Activated CD4-positive, alpha-beta T cell treated with anti-CD3 and anti-CD28 coated beads, Interleukin-2, amount 50 U/mL, for 48 hours (primary cell): ENCODE measurements at places on chromosomes 13 and 19.
A peak's percentile ranks its signal among the peaks of the same experiment; 100 is the strongest.

DNA sequence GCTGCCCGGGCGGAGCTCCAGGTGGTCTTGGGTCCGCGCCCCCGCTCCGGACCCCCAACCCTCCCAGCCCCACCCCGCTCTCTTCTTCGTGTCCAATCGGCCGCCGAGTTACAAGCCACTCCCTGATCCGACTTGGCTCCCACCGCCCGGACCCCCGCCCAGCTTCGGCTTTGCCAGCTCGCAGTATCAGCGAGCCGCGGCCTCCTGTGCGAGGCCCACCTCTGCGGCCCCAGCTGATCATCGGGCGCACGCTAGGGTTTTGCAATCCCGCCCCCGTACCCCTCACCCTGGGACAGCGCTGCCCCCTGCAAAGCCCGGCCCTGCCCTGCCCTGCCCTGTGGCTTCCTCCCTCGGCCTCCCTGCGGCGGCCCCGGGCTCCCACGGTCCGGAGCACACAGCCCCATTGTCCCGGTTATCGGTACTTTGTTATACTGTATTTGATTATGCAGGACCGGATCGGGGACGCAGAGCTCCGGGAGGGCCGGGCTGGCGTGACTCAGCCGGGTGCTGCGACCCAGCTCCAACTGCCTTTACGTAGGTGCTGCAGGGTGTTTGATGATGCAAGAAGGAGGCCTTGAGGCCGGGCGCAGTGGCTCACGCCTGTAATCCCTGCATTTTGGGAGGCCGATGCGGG, 598 bp upstream of the LPAR2 start:
- DNase-seq: peak; percentile 34

DNA sequence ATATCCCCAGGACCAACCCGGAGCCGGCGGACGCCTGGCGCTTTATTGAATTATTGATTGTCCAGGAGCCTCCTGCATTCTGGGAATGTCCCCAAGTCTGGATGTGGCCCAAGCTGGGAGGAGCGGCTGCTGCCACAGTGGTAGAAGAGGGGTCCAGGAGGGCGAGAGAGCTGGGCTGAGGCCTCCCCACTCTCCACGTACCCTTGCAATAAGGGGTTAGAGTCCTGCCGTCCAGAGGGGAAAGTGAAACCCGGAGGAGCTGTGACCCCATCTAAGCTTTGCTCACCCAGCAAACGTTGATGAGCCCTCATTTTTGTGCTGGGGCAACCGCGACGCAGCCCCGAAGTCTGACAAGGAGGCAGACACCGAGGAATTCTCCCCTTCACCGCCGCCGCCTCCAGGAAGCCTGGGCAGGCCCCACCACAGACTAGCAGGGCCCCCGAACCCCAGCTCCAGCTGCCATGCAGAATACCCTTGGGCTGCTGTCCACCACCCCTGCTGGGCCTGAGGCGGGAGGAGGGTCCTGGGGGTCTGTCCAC, 1.4 kb upstream of the C2CD4C start:
- DNase-seq: no peak

- no peak for DNase-seq
Observed at GRCh38 chr13:83819156-83819555, 63.1 kb downstream of the SLITRK1 start.

- DNase-seq: no peak
Observed at GRCh38 chr19:29499921-29500590, 25.7 kb upstream of the VSTM2B start.

- DNase-seq: peak; percentile 71
Observed at GRCh38 chr19:38877781-38878574, at the start of gene RINL. RINL (minus strand) TSS chr19:38878275; CDS start chr19:38876742, 1,533 bp downstream.

GRCh38 chr13:68050761-68051160, 820.6 kb upstream of the PCDH9 start:
- DNase-seq: no peak
